GM23248 (cell line): ENCODE measurements at places on chromosomes 3 and 15.

DNA sequence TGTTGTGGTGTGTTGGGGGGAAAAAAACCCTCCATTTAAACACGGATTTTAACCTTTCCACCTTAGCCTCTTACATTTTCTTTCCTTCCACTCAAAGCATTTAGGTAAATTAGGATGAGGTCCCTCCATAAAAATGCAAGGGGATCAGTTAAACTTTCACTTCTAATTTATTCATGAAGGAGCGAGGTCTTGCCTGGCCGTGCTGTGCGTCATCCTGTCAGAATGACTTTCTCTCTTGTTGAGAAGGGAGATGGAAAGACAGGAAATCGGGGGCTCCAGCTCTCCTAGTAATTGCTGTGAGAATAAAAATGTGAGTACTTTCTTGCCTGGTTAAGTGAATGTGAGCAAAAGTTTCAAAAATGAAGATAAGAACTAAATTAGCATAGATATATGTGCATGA lies 962.3 kb upstream of the NR2F2 start:
- DNase-seq = no peak

GRCh38 chr15:74312445-74313007 lies 54.9 kb downstream of the CYP11A1 start:
- no peak for DNase-seq

- no peak for DNase-seq
Observed at GRCh38 chr3:923161-923910, 169.5 kb upstream of the CNTN6 start.

DNA sequence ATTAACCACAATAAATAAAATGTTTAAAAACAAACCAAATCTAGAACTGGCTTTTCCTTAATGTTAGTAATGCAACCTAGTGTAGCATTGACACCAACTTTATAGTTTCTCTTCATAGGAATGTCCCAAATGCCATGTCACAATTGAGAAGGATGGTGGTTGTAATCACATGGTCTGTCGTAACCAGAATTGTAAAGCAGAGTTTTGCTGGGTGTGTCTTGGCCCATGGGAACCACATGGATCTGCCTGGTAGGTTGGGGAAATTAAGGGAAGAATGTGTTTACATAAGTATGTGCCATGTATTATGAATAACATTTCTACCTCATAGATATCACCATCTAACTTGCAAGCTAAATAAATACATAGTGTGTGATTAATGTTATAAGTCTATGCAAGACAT lies 84.4 kb upstream of the GOLGA6B start:
- no peak for DNase-seq

GRCh38 chr15:36371509-36371908 lies 207.9 kb upstream of the CDIN1 start:
- DNase-seq = peak; percentile 39

DNA sequence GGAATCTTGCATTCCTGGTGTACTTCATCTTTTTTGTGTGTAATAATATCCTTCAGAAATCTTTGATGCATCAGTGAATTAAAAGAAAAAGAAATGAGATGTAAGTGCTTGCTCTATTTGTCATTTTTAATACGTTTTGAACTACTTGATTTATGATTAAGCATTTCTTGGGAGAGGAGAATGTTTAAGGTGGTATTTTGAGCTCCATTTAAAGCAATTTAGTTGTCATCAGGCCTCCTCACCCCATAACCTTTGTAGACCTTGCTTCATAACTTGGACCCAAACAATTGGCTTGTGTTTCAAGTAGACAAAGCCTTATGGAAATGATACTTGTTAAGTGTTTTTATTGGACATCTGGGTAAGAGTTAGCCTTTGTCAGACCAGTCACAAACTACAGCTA lies 87.1 kb upstream of the VEPH1 start:
- no peak for DNase-seq

- DNase-seq = no peak
Observed at GRCh38 chr3:18868911-18869689, 279.2 kb upstream of the KCNH8 start.

DNA sequence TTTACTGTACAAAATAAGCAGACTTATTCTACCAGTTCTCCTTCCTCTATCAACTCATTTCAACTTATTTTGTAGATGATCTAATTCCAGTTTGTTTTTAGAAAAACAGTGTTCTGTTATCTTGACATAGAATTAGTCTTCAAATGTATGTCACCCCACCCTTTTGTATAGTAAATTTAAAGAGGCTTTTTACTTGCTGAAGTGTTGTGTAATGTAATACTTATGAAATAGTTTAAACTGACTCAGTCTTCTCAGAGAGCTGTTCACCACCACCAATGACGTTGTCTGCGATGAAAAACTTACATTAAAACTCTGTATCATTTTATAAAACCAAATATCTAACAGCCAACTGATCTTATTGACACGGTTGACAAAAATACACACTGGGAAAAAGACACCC lies 82.9 kb downstream of the RAP2B start:
- peak; percentile 75 for DNase-seq

GRCh38 chr3:128575777-128576176 lies 74.8 kb downstream of the RPN1 start:
- DNase-seq = no peak

DNA sequence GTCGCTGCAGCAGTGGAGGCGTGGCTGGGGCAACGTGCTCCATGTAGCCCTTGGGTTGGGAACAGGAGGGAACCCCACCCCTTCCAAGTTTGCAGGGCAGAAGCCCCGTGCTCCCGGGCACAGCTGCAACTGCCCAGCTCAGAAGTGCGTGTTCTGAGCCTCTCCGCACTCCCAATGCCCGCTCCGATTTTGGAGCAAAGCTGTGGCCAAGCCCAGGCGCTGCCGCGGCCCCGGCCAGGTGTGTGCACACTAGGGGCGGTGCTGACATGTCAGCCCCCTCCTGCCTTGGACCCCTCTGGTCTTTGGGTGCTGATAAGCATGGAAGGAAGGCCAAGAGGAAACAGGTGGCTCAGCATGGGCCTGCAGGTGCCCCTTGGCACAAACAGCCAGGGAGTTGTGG lies 87.6 kb upstream of the TTBK2 start:
- DNase-seq = no peak

DNA sequence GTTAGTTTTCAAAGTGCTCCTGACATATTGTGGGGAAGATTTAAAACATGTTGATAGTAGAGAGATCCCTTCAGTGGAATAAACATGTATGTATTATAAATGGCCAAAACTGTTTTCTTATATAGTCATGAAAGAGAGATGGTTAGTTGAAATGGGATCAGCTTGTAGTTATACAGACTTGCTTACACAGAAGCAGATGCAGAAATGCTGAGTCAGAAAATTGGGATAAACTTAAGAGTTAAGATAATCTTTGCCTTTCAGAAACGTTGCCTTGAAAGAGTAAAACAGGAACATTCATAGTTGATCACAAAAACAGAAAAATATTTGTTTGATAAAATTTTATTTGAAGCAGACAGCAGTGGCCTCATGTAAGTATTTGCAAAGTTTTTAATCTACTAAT lies 433.2 kb upstream of the BCHE start:
- DNase-seq = no peak

DNA sequence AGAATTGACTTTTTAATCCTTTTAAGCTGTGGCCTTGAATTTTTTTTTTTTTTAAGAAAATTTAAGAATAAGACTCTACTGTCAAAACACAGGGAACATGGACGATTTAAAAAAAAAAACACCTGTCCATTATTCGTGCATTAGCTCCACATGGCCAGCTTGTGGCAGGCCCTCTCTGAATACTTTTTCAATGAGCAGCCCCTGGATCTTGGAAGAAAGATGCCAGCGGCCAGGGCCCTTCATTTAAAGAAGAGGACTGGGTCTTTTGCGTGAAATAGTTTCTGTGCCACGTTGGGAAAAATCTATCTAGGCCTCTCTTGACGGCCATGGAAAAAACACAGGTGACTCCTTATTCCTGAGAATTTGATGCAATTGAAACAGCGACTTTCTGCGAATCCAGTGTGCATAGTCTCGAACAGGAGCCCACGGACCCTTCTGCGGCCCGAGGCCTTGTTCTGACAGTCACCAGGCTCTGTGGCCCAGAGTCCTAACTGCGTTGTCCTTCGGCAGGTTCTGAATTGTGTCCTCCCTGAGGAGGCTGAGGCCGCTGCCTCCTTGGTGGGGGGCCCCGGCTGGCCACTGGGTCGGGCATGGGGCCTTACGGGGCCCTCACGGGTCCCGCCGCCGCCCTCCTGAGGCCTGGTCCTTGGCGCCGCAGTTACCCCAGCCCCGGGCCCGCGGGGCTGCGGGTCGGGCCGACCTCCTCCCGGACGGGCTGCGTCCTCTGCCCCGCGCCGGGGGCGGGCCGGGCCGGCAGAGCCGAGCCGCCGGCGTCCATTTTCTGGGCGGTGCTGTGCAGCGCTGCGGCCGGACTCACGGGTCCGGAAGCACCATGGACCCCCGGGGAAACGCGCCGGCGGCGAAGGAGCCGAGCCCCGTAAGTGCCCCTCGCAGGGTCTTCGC lies 33.5 kb downstream of the ZBTB38 start:
- peak; percentile 73 for DNase-seq

DNA sequence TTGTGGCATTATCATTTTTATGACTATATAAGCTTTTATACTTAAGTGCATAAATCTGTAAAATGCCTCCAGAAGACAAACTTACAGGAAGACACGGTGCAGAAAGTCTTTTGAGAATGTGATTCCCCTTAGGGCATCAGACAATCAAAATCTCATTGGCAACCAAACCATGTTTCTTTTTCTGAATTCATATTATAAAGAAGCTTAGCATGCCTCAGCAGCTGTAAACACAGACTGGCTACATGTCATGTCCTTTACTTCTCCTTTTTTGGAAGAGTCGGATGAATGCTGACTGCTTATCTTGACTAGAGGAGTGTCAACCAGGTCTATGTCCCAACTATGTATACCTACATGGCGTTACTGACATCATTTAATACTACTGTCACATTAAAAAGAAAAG lies 150.1 kb downstream of the PLD1 start:
- DNase-seq = no peak

DNA sequence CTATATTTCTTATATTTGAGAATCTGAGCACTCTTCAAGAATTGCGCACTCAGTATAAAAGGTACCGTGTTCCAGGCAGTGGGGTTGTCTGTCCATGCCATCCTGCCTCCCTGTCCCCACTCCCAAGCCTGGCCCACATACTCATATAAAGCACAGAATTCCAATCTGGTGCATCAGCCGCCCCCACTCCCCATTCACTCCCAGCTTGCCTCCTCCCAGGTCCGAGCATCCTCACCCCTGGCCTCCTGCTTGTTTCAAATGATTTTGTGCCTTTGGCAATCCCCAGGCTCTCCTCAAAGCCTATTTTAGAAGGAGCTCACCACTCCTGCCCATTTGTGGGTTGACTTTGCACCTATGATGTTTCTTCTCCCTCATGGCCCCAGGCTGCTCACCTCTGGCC lies 22.2 kb upstream of the IGF1R start:
- no peak for DNase-seq

DNA sequence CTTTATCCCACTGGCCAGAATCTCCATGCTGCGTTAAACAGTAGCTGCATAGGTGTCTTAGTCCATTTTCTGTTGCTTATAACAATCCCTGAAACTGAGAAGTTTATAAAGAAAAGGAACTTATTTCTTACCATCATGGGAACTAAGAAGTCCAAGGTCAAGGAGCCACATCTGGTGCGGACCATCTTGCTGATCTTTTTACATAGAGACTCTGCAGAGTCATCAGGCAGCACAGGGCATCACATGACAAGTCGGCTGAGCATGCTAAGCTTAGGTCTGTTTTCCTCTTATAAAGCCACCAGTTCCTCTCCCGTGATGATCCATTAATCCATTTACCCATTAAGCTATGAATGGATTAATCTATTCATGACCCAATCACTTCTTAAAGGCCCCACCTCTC lies 22.4 kb upstream of the FAM174B start:
- DNase-seq = no peak

DNA sequence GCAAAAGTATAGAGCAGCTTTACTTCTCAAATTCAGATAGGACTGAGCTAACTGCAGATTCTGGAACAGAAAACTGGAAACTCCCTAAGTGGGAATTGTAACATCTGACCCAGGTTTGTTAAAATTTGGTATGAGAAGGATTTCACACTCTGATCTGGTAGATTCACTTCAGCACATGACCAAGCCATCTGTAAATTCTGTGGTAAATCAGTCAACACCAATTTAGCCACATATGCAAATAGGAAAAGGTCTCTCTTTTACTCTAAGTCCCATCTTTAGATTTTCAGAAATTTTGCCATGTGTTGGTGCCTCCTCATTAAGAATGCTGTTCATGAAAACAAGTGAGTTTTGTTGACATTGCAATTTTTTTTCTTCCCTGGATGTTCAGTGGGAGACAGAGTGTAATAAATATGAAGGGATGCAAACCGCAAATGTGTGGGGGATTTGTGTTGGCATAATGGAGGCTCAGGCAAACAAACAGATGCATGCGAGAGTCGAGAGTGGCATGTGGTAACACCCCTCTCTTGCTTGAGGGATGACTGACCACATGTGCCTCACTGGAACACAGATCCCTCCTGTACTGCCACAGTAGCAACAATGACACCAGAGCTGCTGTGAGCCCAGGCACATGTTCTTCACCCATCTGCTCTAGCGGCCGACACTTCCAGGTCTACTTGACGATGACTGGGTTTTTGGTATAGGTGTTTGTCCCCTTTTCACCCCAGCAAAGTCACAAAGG lies 146.6 kb downstream of the FEZF2 start:
- no peak for DNase-seq

DNA sequence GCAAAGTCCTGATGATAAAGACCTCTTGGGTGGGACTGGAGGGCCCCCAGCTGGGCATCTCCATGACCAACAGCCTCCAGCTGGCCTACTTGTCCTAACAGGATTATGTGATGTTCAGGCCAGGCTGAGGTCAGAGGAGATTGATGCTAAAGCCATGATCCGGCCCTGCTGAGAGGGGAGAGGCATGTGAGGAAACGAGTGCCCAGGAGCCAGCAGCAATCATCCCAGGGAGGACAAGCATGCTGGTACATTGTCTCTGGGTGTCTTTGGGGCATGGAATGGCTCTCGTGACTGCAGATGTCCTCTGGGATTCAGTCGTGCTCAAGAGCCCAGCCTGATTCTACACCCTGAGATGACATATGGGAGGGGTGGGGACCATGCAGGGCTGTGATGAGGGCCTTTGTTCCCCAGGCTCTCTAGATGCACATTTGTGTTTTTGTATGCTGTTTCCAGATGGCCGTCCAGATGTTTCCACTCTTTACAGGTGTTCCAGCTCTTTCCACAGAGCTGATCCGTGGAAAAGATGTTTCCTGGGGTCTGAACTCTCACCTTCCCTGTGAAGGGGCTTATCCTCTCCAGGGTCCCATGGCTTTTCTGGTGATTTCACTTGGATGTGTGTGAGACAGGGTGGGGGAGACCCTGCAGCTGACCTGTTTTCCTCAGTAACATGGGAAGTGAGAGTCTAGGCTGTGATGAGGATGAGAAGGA lies 20.2 kb downstream of the SLC24A1 start:
- DNase-seq = no peak

GRCh38 chr15:89142423-89142822 lies 54.2 kb downstream of the ABHD2 start:
- DNase-seq = no peak
